Type B pancreatic cell (in vitro differentiated cells): ENCODE measurements at places on chromosomes 5 and 9. TPM values are rescaled to one million over a fixed set of nuclear protein-coding genes. Genes with fewer than 3 reads are reported as not detected.

- DNase-seq: no peak
- H3K27ac ChIP-seq: peak overlapping the region; percentile 11
- peaks cover 20% of the 10 kb centered on the region for H3K4me1 ChIP-seq
- H3K36me3 ChIP-seq: peaks cover 31% of the 10 kb centered on the region
- H3K4me3 ChIP-seq: no peak overlapping the region
Observed at GRCh38 chr5:37090781-37091180, 158.4 kb downstream of the CPLANE1 start.

DNA sequence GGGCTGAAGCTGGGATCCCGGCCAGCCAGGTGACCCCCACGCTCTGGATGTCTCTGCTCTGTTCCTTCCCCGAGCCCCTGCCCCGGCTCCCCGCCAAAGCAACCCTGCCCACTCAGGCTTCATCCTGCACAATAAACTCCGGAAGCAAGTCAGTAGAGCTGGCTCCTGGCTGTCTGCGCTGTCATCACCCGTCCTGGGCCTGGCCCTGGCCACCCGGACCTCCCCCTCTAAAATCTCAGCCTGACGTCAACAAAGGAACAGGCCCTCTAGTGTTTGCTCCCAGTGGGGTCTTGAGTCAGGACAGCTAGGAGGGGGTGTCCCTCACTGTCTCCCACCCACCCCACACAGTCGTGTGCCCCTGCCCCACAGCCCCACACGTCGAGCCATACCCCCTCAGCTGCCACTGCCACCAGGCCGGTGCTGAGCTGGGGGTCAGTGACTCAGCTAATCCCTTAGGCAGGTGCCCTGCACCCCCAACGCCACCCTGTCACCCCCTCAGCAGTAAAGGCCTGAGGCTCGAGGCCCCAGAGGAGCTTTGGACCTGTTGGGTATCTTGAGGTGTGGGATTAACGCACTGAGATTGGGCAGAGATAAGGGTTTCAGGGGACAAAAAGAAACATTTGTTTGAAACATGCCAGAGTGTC, 1.1 kb upstream of the LCNL1 start:
- H3K4me3 ChIP-seq: no peak overlapping the region
- no peak overlapping the region for H3K27ac ChIP-seq
- H3K36me3 ChIP-seq: no peaks in the 10 kb centered on the region
- no peak for DNase-seq
- H3K4me1 ChIP-seq: peaks cover 5% of the 10 kb centered on the region
- peaks cover 8% of the 10 kb centered on the region for H3K27me3 ChIP-seq

GRCh38 chr9:137054932-137055384, 1.1 kb upstream of the ENTPD2 start:
- no peak for DNase-seq
- H3K36me3 ChIP-seq: no peaks in the 10 kb centered on the region
- H3K4me1 ChIP-seq: no peaks in the 10 kb centered on the region

DNA sequence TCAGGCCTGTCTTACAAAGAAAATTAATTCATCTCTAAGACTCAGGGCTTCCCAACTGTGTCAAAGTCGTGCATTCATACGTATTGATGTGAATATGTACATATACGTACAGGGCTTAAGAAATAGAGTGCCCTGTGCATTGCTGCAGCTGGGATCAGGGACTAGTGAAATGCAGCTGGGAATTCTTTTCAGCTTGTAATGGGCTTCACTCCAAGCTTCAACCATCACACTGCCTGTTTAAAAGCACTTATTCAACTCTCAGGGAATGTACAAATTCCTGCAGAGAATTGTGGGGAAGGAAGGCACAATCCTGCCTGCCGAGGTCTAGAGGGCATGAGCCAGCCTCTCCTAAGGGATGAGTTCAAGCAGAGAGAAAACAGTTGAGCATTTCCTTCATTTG, 59.6 kb upstream of the MAN2A1 start:
- no peaks in the 10 kb centered on the region for H3K27me3 ChIP-seq
- H3K4me3 ChIP-seq: no peak overlapping the region
- H3K4me1 ChIP-seq: peaks cover 9% of the 10 kb centered on the region
- no peaks in the 10 kb centered on the region for H3K36me3 ChIP-seq
- no peak for DNase-seq

GRCh38 chr5:161385027-161385426, 161.5 kb downstream of the GABRB2 start:
- no peaks in the 10 kb centered on the region for H3K27me3 ChIP-seq
- H3K36me3 ChIP-seq: no peaks in the 10 kb centered on the region
- no peak for DNase-seq
- H3K4me1 ChIP-seq: no peaks in the 10 kb centered on the region

DNA sequence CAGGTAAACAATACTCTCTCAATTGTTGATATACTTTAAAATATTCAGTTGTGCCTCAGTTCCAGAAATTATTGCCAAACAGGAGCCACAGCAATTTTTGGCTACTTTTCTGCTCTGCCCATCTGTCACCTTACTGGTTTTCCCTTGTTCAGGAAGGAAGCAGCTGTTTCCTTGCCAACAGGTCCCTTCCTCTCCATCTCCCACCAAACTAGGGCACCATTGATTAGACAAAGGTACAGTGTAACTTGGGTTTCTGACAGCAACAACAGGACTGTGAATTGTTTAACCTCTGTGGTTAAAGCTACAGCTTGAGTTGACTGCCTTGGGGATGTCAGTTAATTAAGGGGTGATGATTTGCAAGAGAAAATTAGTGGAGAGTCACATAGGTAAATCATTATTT, 76.9 kb downstream of the PIP5K1B start:
- H3K36me3 ChIP-seq: no peaks in the 10 kb centered on the region
- peak overlapping the region; percentile 64 for H3K4me3 ChIP-seq

GRCh38 chr5:149221326-149221725, 50.3 kb upstream of the AFAP1L1 start:
- no peaks in the 10 kb centered on the region for H3K36me3 ChIP-seq
- no peaks in the 10 kb centered on the region for H3K4me1 ChIP-seq
- peaks cover 11% of the 10 kb centered on the region for H3K27me3 ChIP-seq

PSAT1 gene
- total RNA-seq: 68.9 and 74.2 TPM in 2 replicates

ALG2 gene
- total RNA-seq: 35.3 and 45.7 TPM in 2 replicates
